ENCODE measurements at places on chromosomes 6 and 20.

DNA sequence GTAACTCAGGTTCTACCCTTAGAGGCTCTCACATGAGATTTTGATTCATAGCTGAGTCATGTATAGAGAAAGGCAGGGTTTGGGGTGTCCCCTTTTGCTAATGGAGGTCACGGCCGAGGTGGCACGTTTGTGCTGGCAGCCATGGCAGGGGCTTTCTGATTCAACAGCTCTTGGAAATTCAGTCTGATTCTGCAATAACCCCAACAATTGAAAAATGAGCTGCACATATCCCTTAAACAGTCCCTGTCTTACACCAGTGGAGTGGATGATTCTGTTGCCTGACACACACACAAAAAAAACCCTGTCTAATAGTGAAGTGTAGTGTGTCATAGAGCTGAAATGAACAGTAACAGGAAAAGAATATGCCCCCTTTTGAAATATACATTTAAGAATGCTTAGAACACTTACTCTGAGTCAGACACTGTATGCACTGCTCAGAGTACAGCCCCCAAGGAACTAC is 40.4 kb upstream of the ARG1 start:
- DNase-seq = no peak

DNA sequence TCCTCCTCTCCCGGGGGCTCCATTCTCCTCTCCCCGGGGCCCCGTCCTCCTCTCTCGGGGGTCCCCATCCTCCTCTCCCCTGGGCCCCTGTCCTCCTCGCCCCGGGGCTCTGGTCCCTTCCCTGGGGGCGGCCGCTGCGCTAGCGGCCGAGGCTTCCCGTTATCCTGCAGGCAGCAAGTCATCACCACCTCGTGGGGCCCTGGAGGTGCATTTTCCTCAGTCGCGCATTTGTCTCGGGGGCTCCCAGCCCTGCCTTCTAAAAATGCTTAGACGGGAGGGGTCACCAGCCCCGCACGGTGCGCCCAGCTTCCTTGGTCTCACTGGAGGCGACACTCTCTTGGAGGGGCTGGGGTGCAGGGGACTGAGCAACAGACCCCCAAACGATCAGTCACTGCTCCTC is 216.5 kb downstream of the QKI start:
- no peak for DNase-seq

- DNase-seq = no peak
Observed at GRCh38 chr20:57795342-57795697, 85.5 kb upstream of the PMEPA1 start.

- no peak for DNase-seq
Observed at GRCh38 chr6:32047855-32048766, 9.9 kb downstream of the CYP21A2 start.

DNA sequence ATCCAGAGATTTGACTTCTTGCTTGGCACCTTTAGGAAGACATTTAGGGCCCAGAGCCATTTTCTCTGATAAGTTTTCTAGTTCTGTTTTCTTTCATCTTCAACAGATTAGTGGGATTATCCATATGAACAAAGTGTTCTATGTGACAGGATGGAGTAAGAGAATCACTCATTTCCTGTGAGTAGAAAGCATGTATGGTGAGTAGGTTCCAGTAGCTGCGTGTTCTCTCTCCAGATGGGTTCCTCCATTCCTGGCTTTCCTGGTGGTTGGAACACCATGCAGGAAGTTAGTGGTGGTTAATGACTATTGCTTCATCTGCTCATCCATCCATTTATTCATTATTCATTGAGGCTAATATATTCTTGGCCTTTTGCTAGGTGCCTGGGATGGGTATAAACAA is 54.0 kb downstream of the EFCAB8 start:
- no peak for DNase-seq

GRCh38 chr6:86683132-86683908 is 254.0 kb upstream of the HTR1E start:
- DNase-seq = no peak

DNA sequence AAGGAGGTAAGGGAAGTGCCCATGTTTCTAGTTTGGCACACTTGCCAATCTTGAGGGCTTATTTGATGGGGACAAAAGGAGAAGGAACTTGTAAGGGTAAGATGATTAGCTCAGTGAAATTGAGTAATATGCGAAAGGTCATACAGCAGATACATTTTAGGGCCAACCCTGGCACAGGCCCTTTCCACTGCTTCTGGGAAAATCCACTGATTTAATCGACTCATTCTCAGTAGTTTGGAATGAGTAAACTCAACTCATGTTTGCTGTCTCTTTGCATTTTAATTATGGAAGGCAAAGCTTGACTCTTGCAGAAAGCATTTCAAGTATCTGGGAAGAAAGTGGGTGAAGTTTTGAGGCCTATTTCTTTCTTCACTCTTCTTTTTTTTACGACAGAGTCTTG is 20.0 kb downstream of the PHF20 start:
- no peak for DNase-seq

DNA sequence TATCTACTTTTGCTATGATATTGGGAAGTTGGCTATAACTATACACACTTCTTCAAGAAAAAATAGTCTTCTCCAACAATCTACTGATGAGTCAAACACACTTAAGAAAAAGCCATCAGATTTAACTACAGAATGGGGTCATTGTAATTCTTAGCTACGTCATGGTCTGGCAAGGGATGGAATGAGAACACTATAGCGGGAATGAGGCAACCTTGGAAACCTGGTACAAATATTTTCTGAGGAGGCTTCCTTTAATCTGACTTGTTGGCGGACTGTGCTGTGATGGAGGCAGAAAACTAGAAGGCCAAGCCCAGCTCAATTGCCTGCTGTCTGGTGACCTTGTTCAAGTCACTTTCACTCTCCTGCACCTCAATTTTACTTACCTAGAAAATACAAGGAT is 586.8 kb upstream of the JAG1 start:
- no peak for DNase-seq

DNA sequence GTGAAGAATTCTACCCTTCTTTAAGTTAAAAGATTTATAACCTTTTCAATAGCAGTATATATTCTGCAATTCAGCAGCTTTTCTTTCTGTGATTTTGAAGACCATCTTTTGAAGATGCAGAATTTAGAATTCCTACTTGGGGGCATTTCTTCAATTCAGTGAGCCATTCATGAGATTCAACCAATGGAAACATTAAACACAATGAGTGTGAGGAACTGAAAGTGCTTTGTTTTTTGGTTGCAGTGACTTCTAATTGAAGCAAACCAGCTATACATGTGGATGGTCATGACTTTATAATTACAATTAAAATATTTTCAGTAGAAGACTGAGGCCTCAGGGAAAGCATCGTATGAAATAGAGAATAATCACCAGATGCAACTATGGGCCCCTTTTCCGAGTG is 108.3 kb downstream of the CARMIL1 start:
- no peak for DNase-seq

GRCh38 chr6:80457439-80457933 is 351.0 kb downstream of the BCKDHB start:
- DNase-seq = no peak

- DNase-seq = no peak
Observed at GRCh38 chr6:47170617-47170947, 128.4 kb upstream of the ADGRF1 start.

- no peak for DNase-seq
Observed at GRCh38 chr20:33370291-33370690, 31.0 kb downstream of the CDK5RAP1 start.

DNA sequence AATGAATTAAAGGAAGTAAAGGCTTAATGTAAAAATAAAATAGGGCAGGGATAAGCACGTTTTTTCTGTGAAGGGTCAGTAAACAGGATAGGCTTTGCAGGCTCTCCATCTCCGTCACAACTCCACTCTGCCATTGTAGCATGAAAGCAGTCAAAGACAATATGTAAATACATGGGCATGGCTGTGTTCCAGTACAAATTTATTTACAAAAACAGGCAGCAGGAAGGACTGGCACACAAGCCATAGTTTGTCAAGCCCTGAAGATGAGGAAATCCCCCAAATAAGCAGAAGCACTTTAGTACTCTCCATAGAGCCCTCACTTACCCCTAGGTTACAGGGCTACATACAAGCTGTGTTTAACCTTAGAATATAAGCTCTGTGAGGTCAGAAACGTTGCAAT is 8.9 kb upstream of the FBXO9 start:
- DNase-seq = no peak

- DNase-seq = no peak
Observed at GRCh38 chr6:33763483-33763882, 16.8 kb upstream of the IP6K3 start.

DNA sequence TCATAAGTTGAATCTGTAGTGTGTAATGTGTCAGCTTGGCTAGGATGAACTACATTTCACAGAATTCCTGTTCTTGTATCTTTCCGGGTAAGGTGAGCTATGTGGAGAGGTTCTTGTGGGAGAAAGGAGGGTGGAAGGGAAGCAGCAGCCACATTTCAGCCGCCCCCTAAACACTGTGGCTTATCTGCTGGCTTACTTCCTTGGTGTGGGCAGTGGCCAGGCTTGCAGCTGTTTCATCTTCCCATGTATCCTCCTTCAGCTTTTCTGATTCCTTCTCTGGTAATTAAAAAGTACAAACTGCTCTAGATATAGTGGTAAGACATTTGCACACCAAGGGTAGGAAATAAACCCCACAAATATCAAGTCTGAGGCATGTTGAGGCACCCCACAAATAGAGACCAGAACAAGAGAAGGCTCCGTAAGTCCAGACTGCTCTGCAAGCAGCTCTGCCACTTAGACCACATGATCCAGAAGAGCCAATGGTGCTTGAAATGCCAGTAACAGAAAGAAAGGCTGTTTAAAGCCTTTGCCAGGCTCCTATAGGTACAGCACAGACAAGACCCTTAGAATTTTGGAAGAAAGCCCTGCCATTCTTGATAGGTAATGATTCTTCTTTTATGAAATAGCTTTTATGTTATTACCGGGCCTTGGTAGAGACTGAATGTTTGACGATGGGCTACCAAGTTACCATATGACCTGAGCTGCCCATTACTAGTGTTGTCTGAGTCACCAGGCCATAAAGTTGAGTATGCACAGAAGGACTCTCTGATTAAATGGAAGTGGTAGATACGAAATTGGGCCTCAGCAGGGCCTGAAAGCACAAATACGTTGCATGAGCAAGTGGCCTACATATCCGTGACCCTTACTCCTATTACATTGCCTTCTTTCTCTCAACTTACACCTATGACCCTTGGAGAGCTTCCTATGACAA is 215.0 kb upstream of the SGK1 start:
- DNase-seq = no peak

DNA sequence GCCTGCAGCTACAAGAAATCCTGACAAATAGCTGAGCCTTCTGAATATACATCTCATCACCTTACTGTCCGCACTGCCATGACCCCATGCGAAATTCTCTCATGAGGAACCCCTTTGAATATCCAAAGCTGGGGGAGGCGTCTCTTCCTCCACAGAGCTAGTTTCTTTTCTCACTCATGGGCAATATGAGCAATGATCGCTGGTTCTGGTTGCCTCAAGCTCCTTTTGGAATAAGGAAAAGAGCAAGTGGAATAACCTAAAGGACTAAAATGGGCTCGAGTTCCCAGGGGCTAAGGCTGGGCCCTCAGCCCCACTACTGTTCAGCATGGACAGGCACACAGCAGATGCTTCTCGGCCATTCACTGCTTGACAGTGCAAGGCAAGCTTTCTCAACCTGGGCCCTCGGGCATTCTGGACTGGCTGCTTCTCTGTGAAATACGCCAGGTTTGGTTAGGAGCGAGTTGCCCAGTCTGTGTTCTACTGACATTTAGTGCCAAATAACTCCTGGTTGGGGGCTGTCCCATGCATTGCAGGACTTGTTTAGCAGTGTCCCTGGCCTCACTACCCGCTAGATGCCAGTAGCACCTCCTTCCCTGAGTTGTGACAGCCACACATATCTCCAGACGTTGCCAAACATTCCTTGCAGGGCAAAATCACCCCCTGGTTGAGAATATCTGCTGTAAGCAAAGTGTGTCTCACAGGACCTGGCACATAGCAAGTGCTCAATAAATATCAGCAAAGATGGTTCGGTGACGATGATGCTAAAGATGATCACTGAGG is 156.8 kb downstream of the CEBPB start:
- no peak for DNase-seq

DNA sequence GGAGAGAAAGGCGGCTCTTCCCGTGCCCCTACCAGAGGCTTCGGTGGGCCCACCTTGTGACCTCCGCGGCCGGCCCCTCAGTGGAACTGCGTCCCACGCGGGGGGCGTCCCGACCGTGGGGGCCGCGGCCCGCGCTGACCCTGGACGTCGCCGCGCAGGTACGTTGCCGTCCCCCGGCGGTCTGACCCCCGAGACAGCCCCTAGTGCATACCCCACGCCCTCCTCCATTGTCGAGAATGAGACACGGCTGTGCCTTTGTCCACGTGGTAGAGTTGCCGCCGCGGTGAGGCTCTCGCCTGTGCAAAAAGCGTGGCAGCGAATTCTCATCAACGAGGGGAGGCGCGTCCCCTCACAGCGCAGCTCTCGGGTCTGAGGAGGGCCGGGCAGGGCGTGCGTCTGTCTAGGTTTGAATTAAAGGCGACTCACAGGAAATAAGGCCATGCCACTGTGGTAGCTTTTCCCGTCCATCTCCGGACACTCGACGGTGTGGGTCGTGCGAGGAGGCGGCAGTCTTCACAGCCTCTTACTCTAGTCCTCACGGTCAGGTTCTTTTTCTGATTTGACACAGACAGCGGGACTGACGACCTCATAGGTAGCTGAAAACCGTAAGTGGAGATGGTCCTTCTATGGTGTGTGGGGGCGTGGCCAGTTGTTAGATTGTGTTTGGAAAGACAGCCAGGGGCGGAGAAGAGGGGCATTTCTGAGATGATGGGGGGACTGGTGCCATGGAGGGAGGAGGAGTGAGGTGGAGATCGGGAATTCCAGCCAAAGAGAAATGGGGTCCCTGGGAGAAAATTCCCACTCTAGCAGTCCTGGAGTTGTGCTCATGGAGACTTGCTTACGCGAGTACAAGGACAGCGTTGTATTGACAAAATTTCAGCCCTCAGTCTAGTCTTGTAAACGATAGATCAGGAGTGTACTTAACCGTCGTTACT is 580 bp downstream of the NXT1 start:
- DNase-seq = no peak

DNA sequence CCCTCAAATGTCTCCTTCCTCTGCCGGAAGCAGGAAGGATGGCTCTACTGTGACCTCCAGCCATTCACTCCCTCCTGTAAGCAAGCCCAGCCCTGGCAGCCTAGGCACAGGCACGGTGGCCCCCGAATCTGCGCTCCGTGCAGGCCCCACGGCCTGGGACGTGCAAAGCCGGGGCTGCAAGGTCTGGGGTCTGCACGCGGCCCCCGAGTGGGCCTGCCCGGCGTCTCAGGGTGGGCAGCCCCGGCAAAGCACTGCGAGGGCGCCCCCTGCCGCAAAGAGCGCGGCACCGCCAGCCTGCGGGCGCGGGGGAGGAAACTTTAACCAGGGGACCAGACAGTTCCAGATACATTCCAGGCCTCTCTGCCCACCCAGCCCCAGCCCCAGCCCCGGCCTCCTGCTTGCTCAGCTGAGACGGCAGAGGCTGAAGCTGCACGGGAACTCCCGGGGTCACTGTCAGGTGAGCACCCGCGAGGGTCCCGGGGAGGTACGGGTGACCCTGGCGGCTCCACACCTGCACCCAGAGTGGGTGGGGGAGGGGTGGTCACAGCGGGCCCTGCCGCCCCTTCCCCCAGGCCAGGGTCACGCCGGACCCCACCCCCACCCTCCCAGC is 98.8 kb downstream of the ASXL1 start:
- peak; percentile 84 for DNase-seq
